ENCODE measurements at places on chromosomes 4 and X.

GRCh38 chr4:134668237-134668636, 466.6 kb upstream of the PABPC4L start:
- no peak for DNase-seq

DNA sequence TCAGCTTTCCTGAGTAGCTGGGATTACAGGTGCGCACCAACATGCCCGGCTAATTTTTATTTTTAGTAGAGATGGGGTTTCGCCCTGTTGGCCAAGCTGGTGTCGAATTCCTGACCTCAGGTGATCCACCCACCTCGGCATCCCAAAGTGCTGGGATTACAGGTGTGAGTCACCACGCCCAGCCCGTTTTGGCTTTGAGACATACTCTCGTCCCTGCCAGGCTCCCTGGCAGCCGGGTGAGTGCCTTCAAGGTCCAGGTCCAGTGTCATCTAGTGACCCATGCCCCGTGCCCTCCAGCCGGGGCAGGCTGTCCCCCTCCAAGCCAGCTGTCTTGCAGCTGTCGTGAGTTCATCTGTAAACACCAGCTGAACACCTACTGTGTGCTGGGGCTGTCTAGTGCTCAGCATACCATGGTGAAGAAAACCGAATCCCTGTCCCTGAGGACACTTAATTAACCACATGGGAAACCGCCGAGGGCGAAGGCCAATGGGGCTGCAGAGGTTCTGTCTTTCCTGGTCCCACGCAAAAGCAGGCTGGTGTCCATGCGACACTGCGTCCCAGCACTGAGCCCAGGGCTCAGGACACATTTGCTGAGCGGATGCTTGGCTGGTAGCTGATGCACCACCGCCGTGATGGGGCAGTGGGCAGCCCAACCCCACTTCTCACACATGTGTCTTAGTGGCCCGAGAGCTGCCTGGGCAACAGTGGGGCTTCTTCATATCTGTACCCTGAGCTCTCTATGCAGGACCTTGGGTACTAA, 21.9 kb downstream of the NSG1 start:
- DNase-seq: no peak

DNA sequence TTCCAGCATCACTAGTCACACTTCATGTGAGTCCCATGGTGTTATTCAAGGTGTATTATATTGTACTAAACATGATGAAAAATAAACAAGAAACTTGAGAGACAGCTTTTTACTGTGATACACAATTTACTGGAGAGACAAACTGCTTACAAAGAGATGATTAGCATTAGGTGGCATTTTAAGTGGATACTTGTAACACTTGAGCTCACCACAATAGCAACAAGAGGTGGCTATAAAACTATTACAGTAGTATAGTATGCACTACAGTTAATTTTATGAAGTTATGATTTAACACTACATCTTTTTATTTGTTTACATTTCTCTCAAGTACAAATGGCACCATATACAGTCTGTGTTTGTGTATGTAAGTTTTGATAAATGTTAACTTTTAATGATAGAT, 246.6 kb downstream of the PARM1 start:
- no peak for DNase-seq

DNA sequence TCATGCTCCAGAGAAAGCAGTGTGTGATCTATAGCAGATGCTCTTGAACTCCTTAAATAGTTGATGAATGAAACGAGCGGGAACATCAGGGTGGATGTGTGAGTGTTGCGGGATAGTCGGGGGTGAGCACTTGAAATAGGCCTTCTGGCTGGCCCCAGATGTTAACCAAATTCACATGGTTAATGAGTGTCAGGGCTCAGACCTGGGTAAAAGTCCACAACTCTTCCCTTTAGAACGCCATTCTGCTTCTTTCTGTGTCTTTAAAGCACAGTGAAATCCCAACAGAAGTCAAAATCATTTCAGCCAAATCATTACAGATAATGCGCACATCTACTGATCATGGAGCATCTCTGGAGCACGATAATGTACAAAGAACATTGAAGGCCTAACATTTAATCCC, 249.4 kb upstream of the BOD1L1 start:
- DNase-seq: no peak

DNA sequence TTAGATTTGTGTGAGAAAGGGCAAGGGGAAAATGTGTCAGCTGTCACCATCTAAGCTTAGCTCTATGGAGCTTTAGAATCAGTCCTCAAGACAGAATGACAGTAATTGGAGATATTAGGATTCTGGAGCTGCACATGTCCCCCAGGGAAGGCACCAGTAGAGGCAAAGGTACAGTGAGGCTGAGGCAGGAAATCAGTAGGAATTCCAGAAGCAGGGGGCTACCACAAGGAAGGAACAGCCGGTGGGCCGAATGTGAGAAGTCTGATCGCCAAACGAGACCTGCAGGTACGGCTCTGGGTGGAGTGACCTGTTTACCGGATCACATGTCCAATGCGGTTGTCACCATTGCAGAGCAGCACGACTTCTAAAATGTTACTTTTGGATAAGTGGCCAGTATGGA, 52.6 kb downstream of the RNF150 start:
- DNase-seq: no peak

DNA sequence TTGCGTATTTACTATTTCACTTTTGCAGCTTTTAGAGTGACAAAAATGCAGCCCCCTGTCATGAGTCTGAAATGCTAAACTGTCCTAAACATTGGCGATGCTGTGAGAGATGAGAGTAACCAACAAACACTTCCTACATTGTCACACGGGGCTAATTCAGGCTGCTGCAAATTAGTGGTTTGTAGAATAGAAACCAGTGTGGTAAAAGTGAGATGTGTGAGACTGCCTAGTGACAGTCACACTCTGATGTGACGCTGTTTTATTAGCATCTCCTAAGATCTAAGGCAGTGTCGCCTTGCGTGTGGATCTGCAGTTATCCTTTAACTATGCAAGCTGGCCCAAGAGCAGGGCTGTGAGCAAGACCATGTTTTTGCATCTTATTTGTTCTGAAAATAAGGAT, 800.2 kb upstream of the TENM3 start:
- no peak for DNase-seq

DNA sequence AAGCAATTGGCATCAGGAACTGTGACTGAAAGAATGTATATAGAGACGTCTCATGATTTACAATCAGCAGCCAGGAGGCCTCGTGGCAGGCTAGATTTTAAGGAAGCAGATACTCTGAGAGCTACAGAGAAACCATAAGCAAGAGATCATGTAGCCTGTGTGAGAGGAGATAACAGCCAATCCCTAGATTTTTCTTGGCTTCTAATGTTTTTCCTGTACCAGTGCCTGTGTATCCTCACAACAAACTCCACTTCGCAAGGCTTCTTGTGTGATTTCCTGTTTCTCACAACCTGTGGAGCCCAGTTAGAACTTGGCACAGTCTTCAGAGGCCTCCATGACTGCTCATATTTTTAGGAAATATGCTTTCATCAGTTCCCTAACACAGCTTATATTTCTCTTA, 147.9 kb downstream of the PTCHD1 start:
- DNase-seq: no peak
